ENCODE measurements at places on chromosomes 11 and 22. TPM values are rescaled to one million over a fixed set of nuclear protein-coding genes. Genes with fewer than 3 reads are reported as not detected.

DNA sequence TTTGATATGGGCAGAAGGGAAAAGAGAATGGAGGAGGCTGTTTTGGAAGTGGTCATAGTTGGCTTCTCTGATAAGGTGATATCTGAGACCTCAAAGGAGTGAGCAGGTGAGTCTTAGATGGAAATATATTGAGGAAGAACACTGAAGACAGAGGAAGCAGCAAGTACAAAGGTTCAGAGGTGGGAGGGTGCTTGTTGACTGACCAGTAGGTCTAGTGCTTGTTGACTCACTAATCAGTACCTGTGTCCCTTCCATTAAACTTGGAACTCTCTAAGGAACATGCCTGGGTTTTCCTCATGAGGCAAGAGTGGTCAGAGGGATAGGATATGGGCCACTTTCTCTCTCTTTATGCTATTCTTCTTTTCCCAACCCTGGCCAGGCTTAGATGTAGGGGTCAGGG, 25.6 kb upstream of the GLYATL1 start:
- ATAC-seq: no peak

- ATAC-seq: no peak
Measured at GRCh38 chr22:41848468-41848867, 15.6 kb downstream of the SREBF2 start.

- peak; percentile 68 for ATAC-seq
Measured at GRCh38 chr11:108135845-108136544, 14.6 kb downstream of the ACAT1 start.

GRCh38 chr11:6298605-6299004, 21.7 kb downstream of the CAVIN3 start:
- ATAC-seq: peak; percentile 59

OR8I2 gene
- total RNA-seq: not detected

MPPED2 gene
- not detected for total RNA-seq

All from activated T-helper 17 cell treated with anti-CD3 and anti-CD28 coated beads, Interleukin-2, amount 50 U/mL, for 72 hours (primary cell).